ENCODE measurements at places on chromosomes 1 and 21.
A peak's percentile ranks its signal among the peaks of the same experiment; 100 is the strongest.

GRCh38 chr1:10631811-10632593 is 157.3 kb downstream of the PEX14 start:
- DNase-seq: no peak

- no peak for DNase-seq
These were observed 76.8 kb downstream of the ATP6V1G3 start for GRCh38 chr1:198463709-198464108.

- peak; percentile 69 for DNase-seq
These were observed 161.2 kb upstream of the C1orf87 start for GRCh38 chr1:60234776-60235175.

GRCh38 chr1:47578721-47579419 is 141.0 kb downstream of the FOXD2 start:
- DNase-seq: no peak

- DNase-seq: no peak
These were observed at the start of gene SGIP1 for GRCh38 chr1:66533804-66534740. Gene SGIP1 (plus strand): TSS chr1:66534153. CDS start chr1:66534359, 206 bp downstream.

DNA sequence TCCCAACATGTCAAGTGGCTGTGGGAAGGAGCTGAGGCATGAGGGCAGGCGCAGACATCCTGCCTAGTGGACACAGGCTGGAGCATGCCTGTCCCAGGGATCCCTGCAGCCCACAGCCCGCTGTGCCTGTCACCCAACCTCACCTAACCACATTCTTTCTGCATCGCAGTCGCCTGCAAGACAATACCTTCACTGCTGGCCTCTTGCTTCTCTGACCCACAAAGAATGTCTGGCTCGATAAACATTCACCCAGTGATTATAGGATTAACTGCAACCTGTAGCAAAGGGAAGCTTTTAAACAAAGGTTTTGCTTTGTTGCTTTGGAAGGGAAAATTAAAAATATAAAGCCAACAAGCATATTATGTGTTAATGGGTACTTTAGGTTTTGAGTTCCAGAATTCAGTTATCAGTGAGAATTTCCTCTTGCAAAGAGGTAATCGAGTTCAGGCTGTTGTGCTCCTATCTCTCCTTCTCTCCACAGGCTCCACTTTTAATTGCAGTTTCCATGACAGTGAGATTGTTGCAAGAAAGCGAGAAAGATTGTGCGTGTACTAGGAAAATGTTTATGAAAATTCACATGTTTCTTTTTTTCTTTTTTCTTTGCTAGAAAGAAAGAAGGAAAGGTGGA is 40.0 kb upstream of the ZNF648 start:
- DNase-seq: no peak

DNA sequence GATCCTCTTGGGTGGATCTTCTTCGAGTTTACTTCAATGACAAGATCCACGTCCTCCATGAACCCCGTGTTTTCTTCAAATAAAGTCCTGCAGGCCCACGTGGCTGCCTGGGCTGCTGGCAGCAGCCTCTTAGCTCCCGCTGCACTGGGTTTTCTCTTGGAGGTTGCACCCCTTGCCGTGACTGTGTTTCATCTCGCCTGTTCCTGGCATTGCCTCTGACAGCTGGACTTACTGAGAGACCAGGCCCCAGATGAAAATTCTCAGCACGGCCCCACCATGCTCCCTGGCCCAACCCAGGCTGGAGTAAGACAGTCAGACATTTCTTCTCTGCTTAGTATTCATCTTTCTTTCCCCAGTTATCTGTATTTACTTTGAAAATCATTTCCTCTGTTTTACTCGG is 274.8 kb upstream of the RUNX1 start:
- no peak for DNase-seq

GRCh38 chr21:41593051-41593759 is 85.2 kb upstream of the TMPRSS2 start:
- DNase-seq: no peak

GRCh38 chr1:192547501-192547900 is 28.1 kb upstream of the RGS1 start:
- no peak for DNase-seq

- DNase-seq: no peak
These were observed 7.8 kb downstream of the ETV3L start for GRCh38 chr1:157091668-157092273.

GRCh38 chr1:204080163-204080903 is 7.4 kb downstream of the SOX13 start:
- peak; percentile 31 for DNase-seq

GRCh38 chr1:111666828-111667227 is 47.2 kb downstream of the RAP1A start:
- no peak for DNase-seq

- DNase-seq: no peak
These were observed 26.7 kb upstream of the KCNN3 start for GRCh38 chr1:154896771-154897286.

- no peak for DNase-seq
These were observed 59.9 kb downstream of the TENT5C start for GRCh38 chr1:117665556-117666270.

GRCh38 chr1:236472850-236473788 is 50.7 kb upstream of the LGALS8 start:
- no peak for DNase-seq
